Panc1 (cell line): ENCODE measurements at places on chromosomes 11 and 22. TPM values are rescaled to one million over a fixed set of nuclear protein-coding genes. Genes with fewer than 3 reads are reported as not detected.

DNA sequence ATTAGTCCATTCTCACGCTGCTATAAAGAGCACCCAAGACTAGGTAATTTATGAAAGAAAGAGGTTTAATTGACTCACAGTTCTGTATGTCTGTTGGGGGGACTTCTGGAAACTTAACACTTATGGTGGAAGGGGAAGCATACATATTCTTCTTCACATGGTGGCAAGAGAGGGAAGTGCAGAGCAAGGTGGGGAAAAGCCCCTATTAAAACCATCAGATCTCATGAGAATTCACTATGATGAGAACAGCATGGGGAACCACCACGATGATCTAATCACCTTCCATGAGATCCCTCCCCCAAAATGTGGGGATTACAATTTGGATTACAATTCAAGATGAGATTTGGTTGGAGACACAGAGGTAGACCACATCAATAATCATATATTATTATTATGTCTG, 25.7 kb downstream of the CEP57 start:
- no peak for DNase-seq

- DNase-seq: no peak
Measured at GRCh38 chr11:46402957-46403902, 11.7 kb upstream of the CHRM4 start.

- no peak for DNase-seq
Measured at GRCh38 chr22:33130473-33130872, 72.3 kb upstream of the SYN3 start.

DNA sequence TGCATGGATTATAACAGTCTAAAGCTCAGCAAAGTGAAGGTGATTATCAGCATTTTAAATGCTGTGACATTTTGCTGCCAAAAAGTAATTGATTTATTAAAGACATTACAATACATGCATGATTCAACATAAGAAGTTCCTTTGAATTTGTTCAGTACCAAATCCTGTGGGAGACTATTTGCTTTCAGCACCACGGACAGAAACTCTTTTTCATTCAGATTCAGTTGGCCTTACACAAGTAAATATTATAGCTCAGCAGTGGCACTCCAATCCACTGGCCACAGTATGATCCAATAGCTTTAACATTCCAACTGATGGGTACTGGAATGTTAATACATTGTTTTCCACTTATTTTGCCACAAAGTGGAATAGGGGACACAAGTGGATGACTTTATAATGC, 806.7 kb downstream of the NTM start:
- no peak for DNase-seq

GRCh38 chr22:19612866-19613572, 88.8 kb upstream of the CLDN5 start:
- DNase-seq: no peak

DNA sequence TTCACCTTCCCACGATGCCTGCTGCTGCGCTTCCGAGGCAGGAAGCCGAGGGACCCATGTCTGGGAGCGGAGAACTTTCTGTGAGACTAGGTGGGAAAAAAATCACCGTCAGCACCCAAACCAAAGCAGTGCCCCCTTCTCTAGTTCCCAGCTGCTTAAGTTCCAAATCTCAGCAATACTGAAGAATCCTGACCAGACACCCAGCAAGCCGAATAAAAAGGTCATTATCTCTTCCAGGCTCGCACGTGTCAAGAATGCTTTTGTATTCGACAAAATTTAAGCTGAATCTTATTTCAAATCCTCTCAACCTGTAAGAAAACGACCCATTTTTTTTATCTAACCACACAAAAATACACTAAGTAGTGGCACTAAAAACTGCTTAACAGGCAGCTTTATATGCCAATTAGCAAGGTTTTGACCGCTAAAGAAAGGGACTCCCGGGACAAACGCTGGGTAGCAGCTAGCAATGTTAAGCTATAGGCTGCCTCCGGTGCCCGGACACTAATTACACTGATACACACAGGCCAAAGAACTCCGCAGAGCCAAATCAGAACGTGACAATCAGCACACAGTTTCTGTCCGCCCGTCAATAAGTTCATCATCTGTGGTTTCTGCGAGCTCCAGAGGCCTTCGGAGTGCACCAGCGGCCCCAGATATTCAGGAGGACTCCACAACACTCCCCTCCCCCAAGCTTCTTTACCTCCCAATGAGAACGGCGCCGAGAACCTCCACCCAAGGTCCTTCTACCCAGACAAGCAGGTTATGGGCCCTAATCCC, 728 bp downstream of the RPL3 start:
- no peak for DNase-seq

- DNase-seq: no peak
Measured at GRCh38 chr11:128821556-128821955, 45.5 kb downstream of the KCNJ1 start.

DNA sequence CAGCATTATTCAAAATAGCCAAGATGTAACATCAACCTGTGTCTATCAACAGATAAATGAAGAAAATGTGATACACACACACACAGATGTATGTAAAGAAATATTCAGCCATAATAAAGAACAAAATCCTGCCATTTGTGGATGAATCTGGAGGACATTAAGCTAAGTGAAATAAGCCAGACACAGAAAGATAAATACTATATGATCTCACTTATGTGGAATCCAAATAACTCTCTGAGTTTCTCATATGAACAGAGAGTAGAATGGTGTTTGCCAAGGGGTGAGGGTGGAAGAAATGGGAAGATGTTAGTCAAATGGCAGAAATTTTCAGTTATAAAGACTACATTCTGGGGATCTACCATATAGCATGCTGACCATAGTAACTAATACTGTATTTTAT, 224.2 kb downstream of the GUCY1A2 start:
- DNase-seq: no peak

DNA sequence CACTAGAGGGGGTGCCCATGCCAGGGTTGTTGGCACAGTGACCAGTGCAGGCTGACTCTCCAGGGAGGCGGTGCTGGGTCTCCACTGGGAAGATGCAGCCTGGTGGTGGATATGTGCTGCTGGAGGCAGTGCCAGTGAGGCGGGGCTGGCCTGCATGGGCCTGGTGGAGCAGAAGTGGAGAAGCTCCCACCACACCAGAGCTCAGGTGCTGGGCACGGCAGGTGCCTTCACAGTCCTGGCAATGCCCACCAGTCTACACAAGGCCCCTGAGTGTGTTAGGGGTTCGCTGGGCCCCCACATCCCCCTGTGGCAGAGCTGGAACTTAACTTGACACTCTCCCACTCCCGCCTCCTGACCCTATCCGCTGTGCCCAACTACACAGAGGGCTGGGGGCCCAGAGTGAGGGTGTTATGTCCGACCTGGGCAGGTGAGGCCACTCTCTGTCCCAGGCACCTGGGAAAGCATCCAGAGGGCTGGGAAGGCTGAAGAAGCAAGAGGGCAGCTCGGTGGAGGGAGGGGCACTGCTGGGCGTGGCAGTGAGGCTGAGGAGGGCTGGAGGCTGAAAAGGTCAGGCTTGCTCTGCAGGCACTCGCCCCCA, 102.4 kb upstream of the B3GAT1 start:
- no peak for DNase-seq

DNA sequence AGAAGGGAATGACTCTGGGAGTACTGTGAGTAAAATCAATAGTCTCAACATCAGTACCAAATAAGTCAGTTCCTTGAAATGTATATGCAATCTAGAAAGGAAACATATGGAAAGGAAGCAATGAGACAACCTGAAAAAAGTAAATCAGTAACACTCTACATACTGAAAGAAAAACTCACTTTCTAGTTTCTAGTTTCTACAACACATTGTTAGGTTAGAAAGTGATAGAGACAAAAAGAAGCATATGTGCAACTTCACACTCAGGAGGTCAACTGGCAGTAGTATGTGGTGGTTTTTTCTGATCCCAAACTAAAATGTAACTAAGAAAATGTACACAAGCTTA, 156.5 kb upstream of the SOX6 start:
- no peak for DNase-seq

DNA sequence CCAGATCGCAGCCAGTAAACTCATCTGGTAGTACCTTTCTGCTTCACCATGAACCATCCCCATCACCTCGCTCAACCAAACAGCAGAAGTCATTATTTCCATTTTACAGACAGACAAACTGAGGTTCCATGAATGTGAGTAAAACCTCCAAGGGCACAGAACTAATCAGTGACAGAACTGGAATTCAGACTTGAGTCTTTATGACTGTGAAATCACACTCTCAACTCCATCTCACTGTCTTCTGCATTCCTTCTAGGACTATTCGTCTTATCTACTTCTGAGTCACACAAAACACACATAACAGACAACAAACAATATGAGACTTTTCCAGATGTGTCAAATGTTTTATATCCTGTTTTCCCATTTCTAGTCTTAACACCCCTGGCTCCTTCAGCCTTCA, 9.3 kb upstream of the NUP50 start:
- DNase-seq: no peak

DNA sequence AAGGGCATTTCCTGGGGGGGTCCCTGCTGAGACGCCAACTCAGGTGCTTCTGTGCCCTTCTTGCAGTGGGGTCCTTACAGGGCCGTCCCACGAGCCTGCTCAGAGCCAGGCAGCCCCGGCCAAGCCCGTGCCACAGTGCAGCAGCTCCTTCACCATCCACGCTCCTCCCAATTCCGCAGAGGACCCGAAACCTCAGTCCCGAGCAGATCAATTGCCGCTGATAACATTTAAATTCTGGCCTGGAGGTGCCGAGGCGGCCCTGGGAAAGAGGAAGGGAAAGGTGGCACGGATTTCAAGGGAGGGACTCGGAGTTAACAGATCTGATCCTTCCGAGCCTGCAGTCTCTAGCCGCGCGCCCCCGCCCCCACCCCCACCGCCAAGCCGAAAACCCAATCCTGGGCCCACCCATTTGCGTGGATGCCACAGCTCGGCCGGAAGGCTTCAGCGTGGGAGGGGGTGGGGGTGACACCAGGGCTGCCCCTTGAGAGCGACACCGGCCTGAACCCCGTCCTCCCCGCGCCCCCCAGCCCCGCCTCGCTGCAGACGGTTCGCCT, 32.3 kb upstream of the JAM3 start:
- DNase-seq: no peak

GRCh38 chr11:118988280-118988679, 9.7 kb upstream of the CENATAC start:
- no peak for DNase-seq

- DNase-seq: no peak
Measured at GRCh38 chr11:83042964-83043711, 28.6 kb downstream of the RAB30 start.

DNA sequence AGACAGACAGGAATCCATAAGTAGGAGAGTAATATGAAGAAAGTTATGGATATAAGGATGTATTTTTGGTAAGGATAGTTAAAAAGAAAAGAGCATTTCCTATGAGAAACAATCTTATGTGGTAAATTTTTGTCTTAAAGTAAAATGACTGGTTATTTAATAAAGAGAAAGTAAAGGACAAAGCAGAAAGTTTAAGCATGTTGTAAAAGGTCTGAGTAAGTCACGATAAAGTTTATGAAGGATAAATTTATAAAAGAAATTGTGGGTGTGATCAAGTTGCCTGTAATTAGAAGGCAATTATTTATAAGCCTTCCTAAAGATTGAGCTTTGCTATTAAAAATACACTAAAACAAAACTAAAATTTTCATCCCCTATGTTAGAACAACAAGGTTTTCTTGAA, 314.7 kb upstream of the SYN3 start:
- no peak for DNase-seq

DNA sequence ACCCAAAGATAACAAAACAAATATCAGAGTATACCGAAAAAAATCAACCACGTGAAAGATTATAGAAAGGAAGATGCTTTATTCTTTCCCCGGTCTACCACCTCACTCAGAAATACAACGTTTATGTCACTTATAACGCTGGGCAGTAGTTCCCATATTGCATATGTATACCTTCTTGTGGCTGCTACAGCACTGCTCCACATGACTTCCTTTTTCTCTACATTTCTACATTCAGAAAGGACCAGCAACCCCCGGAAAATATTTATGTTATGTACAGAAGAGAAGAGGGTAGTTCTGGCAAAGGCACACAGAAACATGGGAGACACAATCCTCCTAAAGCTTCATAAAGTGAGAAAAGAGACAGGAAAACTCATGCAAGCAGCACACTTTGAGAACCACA, 56.8 kb downstream of the MTMR2 start:
- no peak for DNase-seq

DNA sequence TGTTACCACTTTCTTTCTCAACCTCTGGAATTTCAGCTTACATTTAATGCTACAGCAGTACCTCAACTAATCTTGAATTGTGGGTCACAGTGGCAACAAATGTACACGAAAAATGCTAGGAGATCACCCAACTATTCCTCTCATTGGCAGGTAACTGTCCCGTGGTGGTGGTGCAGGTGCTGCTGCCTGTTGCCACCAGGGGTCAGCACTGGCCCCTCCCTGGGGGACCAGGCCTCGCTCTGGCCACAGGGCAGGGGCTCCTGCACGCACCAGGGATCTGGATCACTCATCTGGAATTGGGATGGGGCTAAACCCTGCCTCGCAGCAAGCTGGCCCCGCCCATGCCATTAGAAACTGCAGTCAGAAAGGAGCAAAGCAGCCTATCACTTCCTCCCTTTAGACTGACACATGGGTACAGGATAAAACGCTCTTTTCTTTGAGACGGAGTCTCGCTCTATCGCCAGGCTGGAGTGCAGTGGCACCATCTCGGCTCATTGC, 6.9 kb upstream of the POLDIP3 start:
- DNase-seq: no peak

GRCh38 chr11:121714351-121714750, 261.6 kb upstream of the SORL1-AS1 start:
- no peak for DNase-seq

- no peak for DNase-seq
Measured at GRCh38 chr22:35892192-35892591, 136.4 kb downstream of the RBFOX2 start.

DNA sequence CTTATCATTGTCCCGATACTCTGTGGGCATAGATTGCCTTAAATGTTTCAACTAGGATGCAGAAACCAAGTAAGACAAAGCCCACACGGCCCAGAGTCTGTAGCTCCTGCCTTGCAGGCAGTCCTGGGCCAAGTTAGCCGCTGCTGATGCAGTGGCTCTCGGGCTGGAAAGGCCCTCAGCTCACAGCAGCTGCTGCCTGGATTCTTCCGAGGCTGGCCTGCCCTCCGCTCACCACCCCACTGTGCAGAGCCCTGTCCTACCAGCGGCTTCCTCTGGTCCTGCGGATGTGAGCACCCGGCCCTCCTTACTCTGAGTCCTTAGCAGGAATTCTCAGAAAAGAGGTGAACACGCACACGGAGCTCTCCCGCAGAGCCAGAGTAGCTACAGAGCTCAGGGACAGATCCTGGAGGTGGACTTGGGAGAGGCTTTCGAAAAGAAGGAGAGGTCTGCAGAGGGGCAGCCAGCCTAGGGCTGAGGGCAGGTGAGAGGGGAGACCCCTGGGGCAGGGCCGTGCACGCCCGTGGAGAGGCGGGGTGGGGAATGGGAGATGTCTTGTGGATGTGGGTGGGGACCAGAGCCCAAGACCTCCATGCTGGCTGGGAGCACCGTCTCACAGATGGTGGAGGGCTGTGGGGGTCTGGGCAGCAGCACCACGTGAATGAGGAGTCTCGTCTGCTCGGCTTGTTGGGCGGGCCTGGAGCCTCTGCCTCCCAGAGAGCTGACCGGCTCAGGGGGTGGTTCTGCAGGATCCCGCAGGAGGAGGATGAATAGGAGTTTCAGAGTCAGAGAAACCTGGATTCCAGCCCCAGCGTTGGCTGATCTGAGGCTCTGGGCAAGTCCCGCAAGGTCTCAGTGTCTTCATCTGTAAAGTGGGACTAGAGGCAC, 117.4 kb upstream of the B3GAT1 start:
- DNase-seq: no peak

C11orf91 gene
- 1.3 TPM for total RNA-seq

SPATA19 gene
- total RNA-seq: not detected

UCP3 gene
- total RNA-seq: 0.46 TPM

ZBED5 gene
- 114 TPM for total RNA-seq

OR8A1 gene
- total RNA-seq: not detected

RNF214 gene
- 39.7 TPM for total RNA-seq

HTR3B gene
- total RNA-seq: not detected

MUC2 gene
- total RNA-seq: 0.08 TPM

ARFGAP3 gene
- 27.0 TPM for total RNA-seq

MRGPRX4 gene
- not detected for total RNA-seq
